ENCODE measurements at places on chromosomes 11 and 22.

DNA sequence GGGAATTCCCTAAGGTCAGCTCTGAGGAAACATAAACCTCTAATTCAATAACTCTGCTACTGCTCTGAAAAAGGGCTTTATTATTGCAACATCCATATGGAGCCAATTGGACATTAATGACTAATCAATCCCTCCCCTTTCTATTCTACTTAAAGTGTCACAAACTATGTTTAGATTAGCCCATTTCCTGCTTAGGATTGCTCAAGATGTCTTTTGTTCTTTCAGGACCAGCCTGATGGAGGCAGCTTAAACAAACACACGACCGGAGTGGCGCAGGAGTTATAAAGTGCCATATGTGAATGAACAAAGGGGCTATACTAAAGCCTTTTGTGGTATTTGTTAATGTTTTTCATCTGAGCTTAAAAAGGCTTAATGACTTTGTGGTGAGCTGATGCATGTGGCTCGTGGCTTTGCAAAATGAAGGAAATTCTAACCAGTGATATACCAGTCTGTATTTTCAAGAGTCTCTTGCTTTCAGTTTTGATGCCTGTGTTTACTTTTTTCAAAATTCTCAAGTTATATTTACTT lies 354.4 kb downstream of the SOX6 start:
- no peak overlapping the region for H3K27ac ChIP-seq
- no peaks in the 10 kb centered on the region for H3K27me3 ChIP-seq
- no peak overlapping the region for H3K4me3 ChIP-seq

GRCh38 chr11:72807792-72808191 lies 6.4 kb upstream of the ATG16L2 start:
- H3K27ac ChIP-seq = peak overlapping the region; percentile 55
- DNase-seq = no peak
- H3K36me3 ChIP-seq = peaks cover 16% of the 10 kb centered on the region
- no peaks in the 10 kb centered on the region for H3K27me3 ChIP-seq
- H3K4me3 ChIP-seq = no peak overlapping the region

- DNase-seq = no peak
- no peak overlapping the region for H3K4me3 ChIP-seq
- no peak overlapping the region for H3K27ac ChIP-seq
- H3K27me3 ChIP-seq = no peaks in the 10 kb centered on the region
- H3K36me3 ChIP-seq = no peaks in the 10 kb centered on the region
Observed at GRCh38 chr11:106128740-106129139, 51.3 kb downstream of the AASDHPPT start.

GRCh38 chr22:46044621-46045458 lies 67.9 kb upstream of the WNT7B start:
- H3K27ac ChIP-seq = peak overlapping the region; percentile 100
- H3K4me3 ChIP-seq = peak overlapping the region; percentile 83
- H3K27me3 ChIP-seq = no peaks in the 10 kb centered on the region

DNA sequence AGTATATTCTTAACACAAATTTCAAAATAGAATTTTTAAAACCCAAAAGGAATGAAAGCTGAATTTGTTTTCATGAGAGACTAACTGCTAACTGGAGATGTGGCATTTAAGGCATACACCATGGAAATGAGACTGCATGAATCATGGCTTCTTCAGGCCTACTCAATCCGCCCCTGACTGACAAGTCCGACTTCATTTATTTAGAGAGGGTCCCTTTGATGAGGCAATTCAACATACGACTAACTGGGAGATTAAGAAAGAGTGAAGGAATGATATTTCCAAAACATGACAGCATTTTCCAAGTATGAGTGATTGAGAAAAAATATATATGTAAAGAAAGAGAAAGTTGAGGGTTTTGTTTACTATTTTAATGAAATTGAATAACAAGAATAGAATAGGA lies 720.1 kb downstream of the DLG2 start:
- H3K4me1 ChIP-seq = peaks cover 4% of the 10 kb centered on the region
- no peak overlapping the region for H3K27ac ChIP-seq
- DNase-seq = no peak
- H3K4me3 ChIP-seq = no peak overlapping the region
- no peaks in the 10 kb centered on the region for H3K27me3 ChIP-seq

DNA sequence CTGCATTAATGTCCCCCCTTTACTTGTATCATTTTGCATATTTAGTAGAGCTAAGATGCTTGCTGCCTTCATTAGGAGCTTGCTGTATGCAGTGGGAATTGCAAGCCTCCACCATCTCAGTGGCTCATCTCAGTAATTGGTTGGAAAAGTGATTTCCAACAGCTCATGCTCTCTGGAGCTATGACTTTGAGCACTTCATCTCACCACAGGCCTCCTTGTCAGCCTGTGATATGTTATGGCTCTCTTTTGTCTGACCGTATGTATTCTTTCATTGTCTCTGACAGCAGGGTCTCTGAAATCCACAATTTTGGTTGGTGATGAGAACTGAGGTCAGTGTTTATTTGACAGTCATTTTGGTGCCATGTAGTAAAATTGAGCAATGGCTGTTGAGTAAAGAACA lies 345.1 kb downstream of the FAT3 start:
- no peaks in the 10 kb centered on the region for H3K36me3 ChIP-seq
- H3K4me1 ChIP-seq = no peaks in the 10 kb centered on the region
- H3K27me3 ChIP-seq = no peaks in the 10 kb centered on the region
- DNase-seq = no peak
- no peak overlapping the region for H3K27ac ChIP-seq
- no peak overlapping the region for H3K4me3 ChIP-seq

- no peak for DNase-seq
- H3K27ac ChIP-seq = no peak overlapping the region
- H3K36me3 ChIP-seq = no peaks in the 10 kb centered on the region
- H3K27me3 ChIP-seq = no peaks in the 10 kb centered on the region
- H3K4me3 ChIP-seq = no peak overlapping the region
Observed at GRCh38 chr22:26615149-26615548, 2.7 kb downstream of the CRYBB1 start.

DNA sequence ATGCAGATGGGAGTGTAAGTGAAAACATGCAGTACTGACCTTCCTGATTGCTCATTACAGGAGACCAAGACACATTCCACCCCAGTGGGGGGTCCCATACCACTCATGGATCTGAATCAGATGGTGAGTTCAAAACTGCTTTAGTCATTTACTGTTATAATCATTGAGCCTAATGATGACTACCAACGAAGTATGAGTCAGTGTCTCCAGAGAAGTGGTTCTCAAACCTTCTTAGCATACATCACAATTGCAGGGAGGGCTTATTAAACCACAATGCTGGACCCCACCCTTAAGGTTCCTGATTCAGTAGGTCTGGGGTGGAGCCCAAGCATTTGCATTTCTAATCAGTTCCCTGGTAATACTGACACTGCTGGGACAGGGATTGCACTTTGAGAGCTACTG lies 75.8 kb downstream of the CD44 start:
- H3K27me3 ChIP-seq = no peaks in the 10 kb centered on the region
- peaks cover 8% of the 10 kb centered on the region for H3K36me3 ChIP-seq
- H3K27ac ChIP-seq = no peak overlapping the region
- H3K4me1 ChIP-seq = peaks cover 42% of the 10 kb centered on the region
- no peak overlapping the region for H3K4me3 ChIP-seq

GRCh38 chr22:24200619-24201212 lies 19.4 kb downstream of the SUSD2 start:
- no peak for DNase-seq
- H3K27ac ChIP-seq = no peak overlapping the region
- H3K4me3 ChIP-seq = no peak overlapping the region
